ENCODE measurements at places on chromosomes 11 and 22.

GRCh38 chr11:14583252-14584034, 60.2 kb upstream of the PDE3B start:
- DNase-seq = no peak

DNA sequence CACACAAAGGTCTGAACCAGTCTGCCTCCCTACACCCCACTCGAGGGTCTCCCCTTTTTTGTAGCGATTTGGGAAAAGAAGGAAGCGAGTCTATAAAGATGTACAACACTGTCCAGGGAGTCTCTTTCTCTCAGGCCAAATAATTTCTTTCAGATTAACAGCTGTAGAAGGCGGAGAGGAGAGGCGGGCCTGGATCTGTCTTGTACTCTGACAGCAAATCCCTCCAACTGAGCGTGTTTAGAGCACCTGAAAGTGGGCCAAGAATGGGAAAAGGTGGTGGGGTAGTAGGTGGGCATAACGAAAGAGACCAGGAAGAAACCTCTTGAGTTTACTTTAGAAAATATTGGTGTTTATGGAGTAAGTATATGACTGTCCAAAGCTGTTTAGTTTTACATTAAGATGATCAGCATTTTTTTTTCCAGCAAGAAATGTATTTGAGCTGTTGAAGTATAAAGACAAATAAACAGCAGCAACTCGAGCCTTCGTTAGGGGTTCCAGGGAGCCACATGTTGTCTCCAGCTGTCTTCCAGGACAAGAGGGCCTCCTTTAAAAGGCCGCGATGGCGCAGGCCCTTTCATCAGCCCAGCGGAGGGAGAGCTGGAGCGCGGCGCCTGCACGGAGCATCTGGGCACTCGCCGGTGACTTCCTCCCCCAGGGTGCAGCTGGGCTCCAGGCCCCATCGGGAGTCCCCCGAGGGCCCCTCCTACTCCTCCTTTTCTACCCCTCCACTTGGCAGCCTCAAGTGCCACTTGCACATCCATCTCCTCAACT, 34.9 kb downstream of the SCUBE1 start:
- no peak for DNase-seq

DNA sequence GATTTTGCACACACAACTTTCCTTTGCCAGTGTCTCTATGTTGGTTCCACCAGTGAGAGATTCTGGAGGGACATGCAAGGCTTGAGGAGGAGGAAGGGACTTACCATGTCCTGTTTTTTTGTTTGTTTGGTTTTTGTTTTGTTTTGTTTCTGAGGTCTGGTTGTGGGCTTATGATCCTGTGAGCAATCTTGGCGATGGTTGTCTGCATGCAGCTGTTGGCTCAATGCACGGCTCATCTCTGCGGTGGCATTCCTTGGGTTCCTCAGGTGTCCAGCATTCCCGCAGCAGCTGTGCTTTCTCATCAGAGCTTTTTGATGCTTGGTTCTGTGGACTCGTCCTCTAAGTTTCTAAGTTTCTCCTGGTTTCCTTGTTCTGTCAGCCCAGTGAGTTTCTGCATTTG, 4.8 kb upstream of the NNMT start:
- no peak for DNase-seq

DNA sequence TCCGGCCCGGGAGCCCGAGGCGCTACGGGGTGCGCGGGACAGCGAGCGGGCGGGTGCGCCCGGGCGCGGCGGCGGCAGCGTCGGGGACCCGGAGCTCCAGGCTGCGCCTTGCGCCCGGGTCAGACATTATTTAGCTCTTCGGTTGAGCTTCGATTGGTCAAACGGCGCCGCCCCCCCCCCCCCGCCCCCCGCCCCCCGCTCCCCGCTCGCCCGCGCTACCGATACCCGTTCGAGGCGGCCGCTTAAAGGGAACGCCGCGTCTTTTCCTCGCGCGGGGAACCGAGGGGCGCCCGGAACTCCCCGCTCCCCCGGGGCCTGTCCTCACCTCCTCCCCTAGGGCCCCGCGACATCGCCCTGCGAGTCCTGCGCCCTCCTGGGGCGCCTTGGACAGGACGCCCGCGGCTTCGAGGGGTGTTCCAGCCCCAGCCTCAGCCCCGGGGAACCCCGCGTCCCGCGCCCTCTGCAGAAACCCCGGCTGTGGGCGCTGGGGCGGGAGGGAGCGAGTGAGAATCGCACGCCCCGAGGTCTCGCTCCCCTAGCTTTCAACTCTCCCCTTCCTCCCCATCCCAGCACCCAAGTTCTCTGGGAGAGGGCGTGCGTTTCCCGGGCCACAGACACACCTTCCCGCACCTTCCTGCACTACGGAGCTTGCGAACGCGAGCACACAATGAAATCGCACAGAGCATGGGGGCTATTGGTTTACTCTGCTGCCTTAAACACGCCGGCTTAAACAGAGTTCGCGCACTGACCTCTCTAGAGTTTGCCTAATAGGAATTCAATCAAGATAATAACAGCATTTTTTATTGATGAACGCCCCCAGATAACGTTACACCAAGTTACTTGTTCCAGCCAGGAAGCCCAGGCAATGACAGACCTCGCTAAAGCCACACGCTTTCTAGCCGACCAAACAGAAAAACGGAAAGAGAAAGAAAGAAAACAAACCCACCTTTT, at the start of gene BDNF:
BDNF (minus strand) TSS at position 105 of the 951 bp plus-strand sequence. CDS start 41,891 bp downstream, outside the sequence.
- DNase-seq = no peak

- no peak for DNase-seq
Measured at GRCh38 chr11:19767627-19768151, 55.1 kb downstream of the NAV2 start.

- DNase-seq = no peak
Measured at GRCh38 chr11:104918113-104918824, 20.0 kb upstream of the CASP12 start.

- DNase-seq = no peak
Measured at GRCh38 chr11:120061761-120062560, 76.0 kb downstream of the TRIM29 start.

GRCh38 chr11:1927848-1928469, 8.5 kb downstream of the TNNT3 start:
- DNase-seq = no peak

- no peak for DNase-seq
Measured at GRCh38 chr22:23166042-23166831, 14.1 kb upstream of the BCR start.

- no peak for DNase-seq
Measured at GRCh38 chr22:27308513-27308912, 493.0 kb downstream of the MN1 start.

DNA sequence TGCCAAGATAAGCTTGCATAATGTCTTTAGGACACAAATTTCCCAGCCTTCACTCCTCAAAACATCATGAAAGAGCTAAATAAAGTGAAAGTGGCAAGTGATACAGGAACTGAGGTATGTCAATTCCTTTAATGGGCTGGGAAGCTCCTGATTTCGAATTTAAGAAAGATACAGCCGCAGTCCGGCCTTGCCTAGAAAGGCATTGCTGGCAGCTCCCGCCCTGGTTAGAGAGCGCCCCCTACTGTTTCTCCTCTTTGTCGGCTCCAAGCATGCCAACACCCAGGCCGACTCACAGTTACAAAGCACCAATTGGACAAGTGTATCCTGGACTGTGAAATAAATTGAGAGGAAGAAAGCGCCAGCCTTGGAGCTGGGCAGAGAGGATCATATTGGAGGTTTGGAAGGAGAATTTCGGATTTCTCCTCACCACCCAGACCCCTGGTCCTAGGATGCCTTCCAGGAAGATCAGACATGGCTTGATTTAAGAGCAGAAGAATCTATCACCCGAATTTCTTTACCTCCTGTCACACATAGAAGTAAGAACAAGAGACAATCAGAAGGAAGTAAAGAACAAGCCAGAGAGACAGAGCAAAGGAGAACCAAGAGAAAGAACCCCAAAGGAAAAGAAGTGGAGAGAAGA, 84.0 kb downstream of the FAM76B start:
- peak; percentile 90 for DNase-seq

DNA sequence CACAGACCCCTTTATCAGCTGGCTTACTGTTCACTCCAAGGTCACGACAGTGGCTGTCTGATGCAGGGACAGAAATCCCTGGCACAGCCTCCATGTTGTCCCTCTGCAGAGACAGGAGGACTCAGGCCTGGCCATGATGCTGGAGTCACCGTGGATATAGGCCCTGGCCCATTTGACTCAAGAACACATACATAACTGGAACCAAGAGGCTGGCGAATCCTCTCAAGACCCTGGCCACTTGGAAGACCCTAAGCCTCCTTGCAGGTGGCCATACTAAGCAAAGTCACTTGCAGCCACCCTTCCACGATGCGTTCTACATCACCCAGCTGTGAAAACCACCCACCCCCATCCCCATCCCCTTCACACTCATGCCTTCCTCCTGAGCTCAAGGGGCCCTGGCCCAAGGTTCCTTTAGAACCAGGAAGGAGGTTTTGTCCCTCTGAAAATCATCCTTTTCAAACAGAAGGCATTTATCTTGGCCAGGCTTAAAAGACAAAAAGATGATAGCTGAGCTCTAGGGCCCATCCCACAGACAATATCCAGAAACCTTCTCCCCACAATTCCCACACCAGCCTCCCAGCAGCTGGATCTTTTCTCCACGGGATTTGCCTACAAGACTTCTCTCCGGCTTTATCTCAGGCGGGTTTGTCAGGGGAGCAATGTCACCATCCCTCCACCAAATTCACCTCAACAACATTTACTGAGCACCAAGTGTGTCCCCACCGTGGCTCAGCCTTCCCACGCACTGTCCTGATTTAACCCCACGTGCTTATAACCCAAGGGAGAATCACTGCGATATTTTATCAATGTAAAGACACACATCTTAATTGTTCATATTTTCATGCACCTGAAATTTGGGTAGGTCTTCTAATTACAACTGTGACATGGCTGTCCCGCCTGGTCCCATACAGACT, 123.4 kb upstream of the SERPIND1 start:
- DNase-seq = no peak

DNA sequence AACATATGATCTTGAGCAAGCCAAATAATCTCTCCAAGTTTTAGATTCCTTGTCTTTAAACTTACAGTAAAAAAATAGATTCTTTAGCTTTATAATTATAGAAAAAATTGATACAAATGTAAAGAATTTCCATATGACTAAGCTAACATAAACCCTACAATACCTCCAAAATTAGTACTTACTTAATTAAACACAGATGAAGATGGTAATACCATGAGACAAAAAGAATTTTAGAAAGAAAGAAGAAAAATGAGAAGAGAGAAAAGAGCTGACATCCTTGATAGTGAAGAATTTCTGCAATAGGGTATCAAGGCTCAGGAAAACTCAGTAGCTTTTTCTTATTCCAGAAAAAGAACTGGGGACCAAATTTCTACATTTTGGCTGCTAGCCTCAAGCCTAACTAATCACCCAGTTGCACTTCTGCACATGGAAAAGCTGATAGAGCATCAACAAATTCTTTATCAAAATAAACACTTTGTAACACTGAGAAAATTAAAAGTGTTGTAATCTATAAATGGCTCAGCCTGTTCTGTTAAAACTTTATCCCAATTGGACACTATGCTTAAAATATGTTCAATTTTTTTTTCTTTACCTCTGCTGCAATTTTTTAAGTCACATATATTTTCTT, 24.7 kb upstream of the SOX6 start:
- DNase-seq = no peak

GRCh38 chr22:21080435-21081137, 34.8 kb downstream of the LRRC74B start:
- no peak for DNase-seq

DNA sequence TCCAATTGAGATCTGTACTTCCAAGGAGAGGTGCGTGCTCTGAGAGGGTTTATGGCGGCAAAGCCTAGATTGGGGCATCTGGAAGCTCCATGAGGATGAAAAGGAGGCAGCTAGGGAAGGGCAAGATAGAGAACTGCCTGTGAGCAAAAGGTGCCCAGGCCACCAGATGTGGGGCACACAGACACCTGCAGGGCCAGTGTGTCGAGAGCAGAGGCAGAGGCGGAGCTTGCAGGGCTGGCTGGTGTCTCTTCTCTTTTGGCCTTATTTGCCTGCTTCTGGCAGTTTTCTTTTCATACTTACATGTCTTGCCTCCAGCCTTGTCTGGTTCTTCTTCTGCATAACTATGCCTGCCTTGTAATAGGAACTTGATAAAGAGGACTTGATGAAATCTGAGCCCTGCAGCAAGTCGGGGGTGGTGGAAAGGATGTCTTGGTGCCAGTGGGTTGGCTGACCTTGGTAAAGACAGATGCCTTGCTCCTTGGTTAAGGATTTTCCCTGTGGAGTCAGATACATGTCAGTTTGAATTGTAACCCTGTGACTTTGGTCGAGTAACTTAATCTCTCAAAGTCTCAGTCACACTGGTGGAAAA, 680.3 kb downstream of the NTM start:
- DNase-seq = no peak

DNA sequence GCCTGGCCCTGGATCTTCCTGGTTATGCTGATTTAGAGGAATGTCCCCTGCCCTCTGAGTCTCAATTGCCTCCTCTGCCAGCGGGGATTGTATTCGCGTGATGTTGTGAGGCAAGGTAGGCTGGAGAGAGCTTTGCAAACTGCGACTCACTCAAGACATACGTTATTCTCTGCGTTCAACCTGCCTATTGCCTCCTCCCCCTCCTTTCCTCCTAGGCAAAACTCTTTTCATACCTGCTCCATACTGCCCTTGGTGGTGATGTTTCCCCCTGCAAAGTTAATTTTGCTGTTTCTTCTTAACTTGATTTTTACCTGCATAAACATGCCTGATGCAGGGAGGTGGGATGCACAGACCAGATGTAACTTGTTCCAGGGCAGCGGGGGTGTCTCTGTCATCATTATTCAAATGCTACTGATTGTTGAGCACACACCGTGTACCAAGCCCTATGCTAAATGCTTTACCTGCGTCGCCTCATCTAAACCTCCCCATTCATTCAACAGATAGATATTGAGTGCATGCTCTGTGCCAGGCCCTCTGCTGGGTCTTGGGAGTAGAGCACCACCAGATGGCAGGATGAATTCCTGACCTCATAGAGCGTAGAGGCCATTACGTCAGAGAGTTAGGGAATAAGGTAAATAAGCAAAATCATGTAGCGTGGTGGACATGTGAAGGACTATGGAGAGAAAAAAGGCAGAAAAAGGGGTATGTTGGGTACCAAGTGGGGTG, 29.0 kb downstream of the SGSM1 start:
- DNase-seq = no peak

DNA sequence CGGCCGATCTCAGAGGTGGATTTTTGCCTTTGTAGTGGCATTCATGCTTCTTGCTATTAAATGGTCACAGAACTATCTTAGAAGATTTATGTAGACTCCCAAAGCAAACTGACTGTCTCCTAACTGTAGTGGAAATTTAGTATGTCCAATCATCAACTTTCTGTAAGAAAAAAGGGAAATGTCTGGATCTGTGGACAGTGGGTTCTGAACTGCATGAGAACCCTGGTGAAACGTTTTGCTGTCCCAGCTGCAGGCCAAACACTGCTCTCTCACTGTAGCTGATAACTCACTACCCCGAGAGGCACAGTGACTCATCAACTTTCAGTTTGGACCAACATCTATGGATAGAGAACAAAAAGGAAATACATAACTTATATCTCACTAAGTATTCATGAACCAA, 387.1 kb downstream of the SOX6 start:
- no peak for DNase-seq

DNA sequence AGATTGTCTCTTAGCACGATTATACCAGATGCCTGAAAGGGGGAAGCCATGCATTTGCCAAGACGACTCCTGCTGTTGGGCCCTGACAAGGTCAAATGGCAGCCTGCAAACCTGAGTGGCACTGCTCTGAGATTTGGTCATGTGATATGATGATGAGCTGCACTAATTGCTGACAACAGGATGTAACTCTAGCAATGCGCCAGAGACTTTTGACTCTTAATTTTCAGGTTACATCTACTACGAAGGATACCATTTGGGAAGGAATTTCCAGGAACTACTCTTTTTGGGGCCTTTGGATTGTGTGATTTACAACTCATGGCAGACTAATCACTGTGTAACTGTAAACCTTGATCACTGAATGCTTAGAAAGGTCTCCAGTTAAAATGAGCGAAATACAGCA, 13.1 kb downstream of the TREH start:
- no peak for DNase-seq
